ENCODE measurements at places on chromosomes 7 and 10.

DNA sequence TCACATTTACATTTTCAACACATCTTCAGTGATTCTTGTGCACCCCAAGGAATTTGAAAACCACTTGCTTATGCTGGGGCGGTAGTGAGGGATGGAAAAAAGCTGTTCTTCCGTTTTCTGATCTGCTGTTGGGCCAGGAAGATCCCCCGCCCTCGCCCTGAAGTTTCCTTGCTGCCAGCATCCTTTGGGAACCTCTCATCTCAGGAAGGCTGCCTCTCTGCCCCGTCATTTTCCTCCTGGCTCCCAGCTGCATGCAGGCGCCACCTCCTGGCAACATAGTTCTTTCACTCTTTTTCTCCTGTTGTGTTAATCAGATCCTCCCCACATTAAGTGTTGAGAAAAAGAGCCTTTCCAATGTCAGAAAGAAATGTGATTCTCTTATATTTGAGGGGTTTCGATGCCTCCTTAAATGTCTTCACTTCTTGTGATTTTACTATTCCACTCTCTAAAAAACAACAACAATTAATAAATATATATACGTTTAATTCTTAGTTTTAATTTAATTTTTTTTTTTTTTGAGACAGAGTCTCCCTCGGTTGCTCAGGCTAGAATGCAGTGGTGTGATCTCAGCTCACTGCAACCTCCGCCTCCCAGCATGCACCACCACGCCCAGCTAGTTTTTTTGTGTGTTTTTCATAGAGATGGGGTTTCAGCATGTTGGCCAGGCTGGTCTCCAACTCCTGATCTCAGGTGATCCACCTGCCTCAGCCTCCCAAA lies 122.9 kb downstream of the RALA start:
- peak; percentile 88 for DNase-seq

GRCh38 chr7:130070861-130071622 lies 708 bp downstream of the KLHDC10 start:
- peak; percentile 32 for DNase-seq

- DNase-seq = peak; percentile 85
These were observed 11.3 kb downstream of the CPA2 start for GRCh38 chr7:130277763-130278643.

- DNase-seq = no peak
These were observed 518.0 kb downstream of the XPNPEP1 start for GRCh38 chr10:109405338-109405737.

- no peak for DNase-seq
These were observed 357.8 kb downstream of the BMPER start for GRCh38 chr7:34263168-34263567.

DNA sequence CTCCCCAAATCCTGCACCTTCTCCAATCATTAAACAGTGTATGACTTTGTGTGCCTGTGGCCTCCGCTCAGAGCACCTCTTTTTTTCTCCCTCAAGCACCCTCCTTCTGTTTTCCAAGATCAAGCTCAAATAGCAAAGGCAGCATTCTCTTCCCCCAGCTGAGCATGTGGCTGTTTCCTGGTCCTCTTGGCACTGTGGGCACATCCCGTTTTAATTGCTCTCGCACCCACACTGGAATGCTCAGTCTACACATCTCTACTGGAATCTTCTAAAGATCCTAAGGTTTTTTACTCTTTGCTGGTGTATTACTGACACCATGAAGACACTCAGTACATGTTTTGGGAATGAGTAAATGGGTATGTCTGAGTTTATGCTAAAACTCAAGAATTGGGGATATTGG lies 107.4 kb downstream of the WDFY4 start:
- no peak for DNase-seq

GRCh38 chr7:36021917-36022550 lies 131.0 kb upstream of the EEPD1 start:
- no peak for DNase-seq

GRCh38 chr7:8135417-8135816 lies 126.5 kb downstream of the ICA1 start:
- no peak for DNase-seq

DNA sequence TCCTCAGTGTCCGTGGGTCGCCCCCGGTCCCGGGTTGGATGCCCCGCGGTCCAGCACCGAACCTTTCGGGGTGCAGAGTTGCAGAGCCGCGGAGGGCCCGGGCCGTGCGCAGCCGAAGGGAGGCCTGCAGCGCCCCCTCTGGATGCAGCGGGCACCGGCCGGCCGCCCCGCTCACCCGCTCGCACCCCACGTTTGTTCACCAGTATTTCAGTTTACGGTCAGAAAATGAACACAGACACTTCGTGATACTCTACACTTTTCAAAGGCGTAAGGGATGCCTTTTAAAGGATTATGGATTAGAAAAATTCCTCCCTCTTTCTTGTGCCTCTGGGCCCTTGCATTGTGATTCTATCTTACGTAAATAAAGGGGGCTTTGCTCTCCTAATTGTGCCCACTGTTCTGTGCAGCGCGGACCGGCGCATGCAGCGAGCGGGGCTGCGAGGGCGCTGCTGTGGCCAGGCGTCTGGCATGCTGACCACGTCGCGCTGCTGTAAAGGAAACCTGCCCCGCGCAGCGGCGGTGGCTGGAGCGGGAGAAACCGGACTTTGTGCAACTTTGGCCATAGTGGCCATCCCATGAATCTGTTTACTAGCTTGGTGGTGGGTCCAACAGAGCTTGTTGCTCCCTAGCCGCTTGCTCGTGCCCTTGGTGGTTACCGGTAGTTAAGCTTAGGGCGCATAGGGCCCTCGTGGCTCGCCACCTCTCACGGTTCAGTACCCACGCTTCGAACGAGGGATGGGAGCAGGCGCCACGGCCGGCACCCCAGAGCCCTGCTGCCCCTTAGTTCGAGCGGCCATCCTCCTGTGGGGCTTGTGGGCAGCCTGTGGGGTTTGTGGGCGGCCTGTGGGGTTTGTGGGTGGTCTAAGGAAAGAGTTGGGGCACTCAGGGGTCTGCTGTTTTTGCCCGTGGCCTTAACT lies 739 bp upstream of the MEST start:
- peak; percentile 43 for DNase-seq

GRCh38 chr10:70930263-70931000 lies 42.1 kb upstream of the PCBD1 start:
- no peak for DNase-seq

DNA sequence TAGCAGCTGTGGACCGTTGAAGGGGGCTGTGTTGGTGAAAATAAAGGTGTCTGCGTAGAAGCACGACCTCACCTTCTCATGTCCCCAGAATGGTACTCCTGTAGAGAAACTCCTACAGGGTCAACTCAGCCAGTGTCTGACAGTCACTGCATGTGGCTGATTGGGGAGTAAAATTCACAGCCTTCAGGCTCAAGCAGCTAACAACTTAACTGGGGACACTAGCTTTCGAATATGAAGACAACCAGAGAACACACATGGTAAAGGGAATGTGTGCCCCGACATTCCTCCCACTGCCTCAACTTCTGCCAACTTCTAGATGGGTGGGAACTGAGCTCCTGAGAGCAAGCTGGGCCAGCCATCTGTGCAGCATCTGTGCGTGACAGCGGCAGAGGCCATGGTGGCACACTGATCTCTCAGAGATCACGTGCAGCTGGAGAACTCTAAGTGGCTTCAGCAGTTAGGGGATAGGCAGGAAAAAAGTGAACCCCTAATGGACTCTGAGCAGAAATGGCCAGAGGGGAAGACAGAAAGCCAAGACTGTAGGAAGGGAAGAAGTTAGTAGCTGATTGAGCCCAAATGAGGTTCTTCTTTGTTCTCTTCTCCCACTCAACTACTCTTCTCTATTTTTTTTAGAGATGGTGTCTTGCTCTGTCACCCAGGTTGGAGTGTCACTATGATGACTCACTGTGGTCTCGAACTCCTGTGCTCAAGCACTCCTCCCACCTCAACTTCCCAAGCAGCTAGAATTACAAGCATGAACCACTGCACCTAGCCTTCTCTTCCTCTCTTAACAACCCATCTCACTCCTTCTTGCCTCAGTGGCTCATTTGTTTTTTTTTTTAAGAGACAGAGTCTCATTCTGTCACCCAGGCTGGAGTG lies 280.8 kb downstream of the ZEB1 start:
- no peak for DNase-seq

- DNase-seq = no peak
These were observed 127.4 kb downstream of the TRRAP start for GRCh38 chr7:99005776-99006175.

DNA sequence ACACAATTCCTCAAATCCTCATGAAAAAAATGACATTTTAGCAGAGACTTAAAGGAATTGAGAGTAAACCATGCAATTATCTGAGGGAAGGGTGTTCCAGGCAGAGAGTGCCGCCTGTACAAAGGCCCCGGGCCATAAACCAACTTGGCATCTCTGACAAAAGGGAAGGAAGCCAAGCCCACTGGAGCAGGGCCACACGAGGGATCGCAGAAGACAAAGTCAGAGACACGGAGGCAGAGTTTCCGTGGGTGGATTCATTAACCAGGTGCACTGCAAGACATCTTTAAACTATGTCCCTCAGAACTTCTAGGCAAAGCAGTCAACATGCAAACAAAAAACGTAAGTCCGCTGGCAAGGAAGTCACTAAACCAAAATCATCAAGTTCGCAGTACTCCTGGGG lies 92.0 kb downstream of the SFMBT2 start:
- no peak for DNase-seq

GRCh38 chr10:133241501-133242205 lies 4.0 kb downstream of the VENTX start:
- DNase-seq = no peak

DNA sequence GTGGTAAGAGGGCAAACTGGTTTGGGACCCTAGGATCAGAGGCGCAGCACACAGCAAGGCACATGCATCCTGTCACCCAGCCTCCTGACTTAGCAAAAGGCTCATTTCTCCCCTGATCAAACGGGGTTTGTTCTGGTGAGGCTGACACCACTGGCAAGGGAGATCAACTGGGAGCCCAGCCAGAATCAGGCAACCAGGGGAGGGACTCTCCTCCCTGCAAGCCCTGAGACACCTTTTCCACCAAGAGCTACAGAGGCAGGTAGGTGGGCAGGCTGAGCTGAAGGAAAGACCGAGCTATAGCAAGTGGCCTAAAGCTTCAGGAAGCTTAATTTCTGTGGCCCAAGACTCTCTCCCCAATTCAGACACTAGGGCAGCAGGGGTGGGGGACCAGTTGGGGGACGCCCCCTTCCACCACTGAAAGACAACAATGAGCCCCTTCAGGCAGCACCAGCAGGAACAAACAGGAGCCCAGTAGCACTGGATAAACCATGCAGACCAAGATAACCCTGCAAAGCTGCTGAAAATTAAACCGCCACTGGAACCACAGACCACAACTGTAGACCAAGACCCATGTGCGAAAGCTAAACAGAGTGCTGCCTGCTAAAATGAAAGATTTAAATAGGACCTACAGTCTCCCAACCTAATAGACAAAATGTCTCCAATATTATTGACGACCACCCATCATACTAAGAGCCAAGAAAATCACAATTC lies 27.1 kb upstream of the SAR1A start:
- DNase-seq = no peak

GRCh38 chr7:28625432-28625831 lies 213.1 kb downstream of the CREB5 start:
- no peak for DNase-seq

DNA sequence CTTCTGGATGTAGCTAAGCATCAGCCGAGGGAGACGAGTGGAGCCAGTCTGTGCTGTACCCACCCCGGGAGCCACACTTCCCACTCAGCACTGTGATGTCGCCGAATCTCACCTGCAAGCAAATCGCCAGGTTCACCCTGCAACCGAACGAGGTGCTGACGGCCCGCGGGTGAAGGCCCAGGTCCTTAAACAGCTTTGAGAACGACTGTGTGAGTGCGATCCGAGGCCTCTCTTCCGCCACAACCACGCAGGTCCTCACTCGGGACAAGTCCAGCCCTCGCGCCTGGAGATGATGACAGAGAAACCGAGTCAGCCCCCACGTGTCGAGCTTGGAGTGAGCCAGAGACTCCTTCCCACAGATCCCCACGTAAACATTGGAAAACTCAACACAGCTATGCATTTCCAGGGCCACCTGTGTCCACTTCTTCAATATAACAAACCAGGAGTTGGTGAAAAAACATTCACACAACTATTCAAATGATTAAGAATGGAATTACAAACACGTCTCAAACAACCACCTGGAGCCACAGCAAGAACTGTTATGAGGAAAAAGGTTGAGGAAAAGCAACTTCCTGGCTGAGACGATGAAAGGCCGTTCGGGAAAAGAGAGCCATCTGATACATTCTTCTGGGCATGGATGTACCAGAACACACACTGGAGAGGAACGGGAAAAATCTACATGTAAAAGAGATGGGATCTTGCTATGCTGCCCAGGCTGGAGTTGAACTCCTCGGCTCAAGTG lies 191.8 kb downstream of the ZMYND11 start:
- DNase-seq = no peak

- peak; percentile 2 for DNase-seq
These were observed 895 bp upstream of the ZNF804B start for GRCh38 chr7:88758381-88759229.

GRCh38 chr7:129225206-129225930 lies 538 bp downstream of the AHCYL2 start:
- DNase-seq = peak; percentile 38

GRCh38 chr10:3420527-3421469 lies 248.2 kb upstream of the PITRM1 start:
- DNase-seq = no peak

DNA sequence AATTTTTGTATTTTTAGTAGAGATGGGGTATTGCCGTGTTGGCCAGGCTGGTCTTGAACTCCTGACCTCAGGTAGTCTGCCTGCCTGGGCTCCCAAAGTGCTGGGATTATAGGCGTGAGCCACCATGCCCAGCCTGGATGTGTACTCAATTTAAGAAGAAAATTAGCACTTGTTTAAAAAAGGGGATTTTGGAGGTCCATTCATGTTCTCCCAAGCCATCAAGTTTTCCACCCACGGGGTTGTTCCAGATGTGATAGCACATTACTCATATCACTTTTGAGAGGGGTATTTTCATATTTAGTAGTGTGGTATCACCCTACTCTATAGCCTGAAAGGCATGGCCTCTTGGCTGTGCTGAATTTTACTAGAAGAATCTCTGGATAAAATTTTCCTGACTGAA lies 10.5 kb upstream of the SLC26A3 start:
- DNase-seq = no peak

- no peak for DNase-seq
These were observed 4.0 kb downstream of the INPP5A start for GRCh38 chr10:132541601-132542011.

- DNase-seq = no peak
These were observed 1022.6 kb downstream of the KCNMA1 start for GRCh38 chr10:76615049-76615448.

DNA sequence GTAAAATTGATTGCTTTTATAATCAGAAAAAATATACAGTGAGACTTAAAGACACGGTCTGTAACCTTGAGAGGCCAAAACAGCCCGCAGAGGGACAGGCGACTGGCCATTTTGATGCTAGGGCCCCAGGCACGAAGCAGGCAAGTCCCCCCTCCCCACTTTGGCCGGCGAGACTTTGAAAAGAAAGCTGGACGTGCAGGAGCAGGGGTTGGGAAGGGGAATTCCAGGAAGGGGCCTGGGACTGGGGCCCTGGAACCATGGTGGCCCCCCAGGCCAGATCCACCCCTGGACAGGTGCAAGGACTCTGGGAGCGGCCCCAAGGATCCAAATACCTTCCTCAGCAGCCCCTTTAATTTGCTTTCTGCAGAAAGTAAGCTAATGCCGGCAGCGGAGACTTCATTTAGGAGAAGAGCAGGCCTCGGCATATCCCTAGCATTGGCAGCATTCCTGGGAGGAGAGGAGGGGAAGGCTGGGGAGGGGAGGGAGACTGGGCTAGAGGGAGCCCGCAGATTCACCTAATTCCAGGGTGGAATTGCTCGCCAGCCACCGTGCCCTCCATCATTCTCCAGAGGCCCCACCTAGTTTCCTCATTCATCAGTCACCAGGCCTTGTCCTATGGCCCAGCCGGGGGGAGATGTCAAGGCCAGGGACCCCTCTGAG lies 24.9 kb upstream of the TNRC18 start:
- DNase-seq = no peak

- DNase-seq = no peak
These were observed 337.8 kb downstream of the ADARB2 start for GRCh38 chr10:1399431-1400100.
